Endothelial cell of umbilical vein (primary cell): ENCODE measurements at places on chromosomes 6 and 20. TPM values are rescaled to one million over a fixed set of nuclear protein-coding genes. Genes with fewer than 3 reads are reported as not detected.

The TGM3 gene
- not detected in 2 replicates for total RNA-seq

The C6orf58 gene
- total RNA-seq, result not detected in 2 replicates

DNA sequence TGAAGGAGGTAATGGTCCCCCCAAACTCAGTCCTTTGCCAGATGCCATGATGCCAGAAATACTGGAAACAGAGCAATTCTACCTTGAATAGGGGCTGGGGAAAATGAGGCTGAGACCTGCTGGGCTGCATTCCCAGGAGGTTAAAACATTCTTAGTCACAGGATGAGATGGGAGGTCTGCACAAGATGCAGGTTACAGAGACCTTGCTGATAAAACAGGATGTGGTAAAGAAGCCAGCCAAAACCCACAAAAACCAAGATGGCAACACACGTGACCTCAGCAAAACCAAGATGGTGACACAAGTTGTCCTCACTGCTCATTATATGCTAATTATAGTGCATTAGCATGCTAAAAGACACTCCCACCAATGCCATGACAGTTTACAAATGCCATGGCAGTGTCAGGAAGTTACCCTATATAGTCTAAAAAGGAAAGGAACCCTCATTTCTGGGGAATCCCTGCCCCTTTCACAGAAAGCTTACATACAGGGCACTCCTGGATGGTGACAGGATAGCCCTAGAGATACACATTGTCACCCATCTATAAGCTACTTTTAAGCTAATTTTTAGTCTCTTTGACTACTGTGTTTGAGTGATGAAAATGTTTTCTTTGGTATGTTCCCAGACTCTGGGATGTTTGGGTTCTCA is 979.7 kb downstream of the TBC1D32 start:
- H3K27me3 ChIP-seq, result no peaks in the 10 kb centered on the region
- no peak for DNase-seq

DNA sequence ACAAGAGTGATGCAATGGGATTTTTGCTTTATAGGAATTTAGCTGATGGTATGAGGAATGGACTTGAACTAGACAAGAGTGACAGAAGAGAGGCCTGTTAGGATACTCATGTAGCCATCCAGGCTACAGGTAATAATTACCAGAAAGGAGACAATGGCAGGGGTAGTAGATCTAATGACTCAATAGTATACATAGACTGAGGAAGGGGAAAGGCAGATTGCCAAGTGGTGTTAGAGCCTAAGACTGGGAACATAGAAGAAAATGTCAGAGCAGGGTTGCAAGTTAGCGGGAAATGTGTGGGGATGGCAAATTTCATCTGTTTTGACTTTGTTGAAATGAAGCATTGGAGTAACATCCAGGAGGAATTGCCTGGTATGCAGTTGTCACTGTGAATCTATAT is 295.6 kb downstream of the UTRN start:
- no peak overlapping the region for H3K4me3 ChIP-seq
- no peak overlapping the region for H3K27ac ChIP-seq
- no peaks in the 10 kb centered on the region for H3K27me3 ChIP-seq
- H3K4me1 ChIP-seq, result peaks cover 7% of the 10 kb centered on the region
- DNase-seq, result peak; percentile 52
- H3K36me3 ChIP-seq, result peaks cover 10% of the 10 kb centered on the region
